ENCODE measurements at places on chromosomes 12 and 14.

GRCh38 chr14:89564286-89564957 is 147.4 kb upstream of the FOXN3 start:
- H3K36me3 ChIP-seq, result no peaks in the 10 kb centered on the region
- H3K4me3 ChIP-seq, result no peak overlapping the region
- H3K27me3 ChIP-seq, result no peaks in the 10 kb centered on the region
- no peak overlapping the region for H3K27ac ChIP-seq

- no peak overlapping the region for H3K4me3 ChIP-seq
- H3K27ac ChIP-seq, result no peak overlapping the region
- H3K4me1 ChIP-seq, result peaks cover 19% of the 10 kb centered on the region
- no peak for DNase-seq
- no peaks in the 10 kb centered on the region for H3K27me3 ChIP-seq
- H3K36me3 ChIP-seq, result peaks cover 68% of the 10 kb centered on the region
Measured at GRCh38 chr14:23129759-23130316, 10.8 kb upstream of the CEBPE start.

- no peaks in the 10 kb centered on the region for H3K27me3 ChIP-seq
- peaks cover 48% of the 10 kb centered on the region for H3K4me1 ChIP-seq
- H3K4me3 ChIP-seq, result no peak overlapping the region
- DNase-seq, result no peak
- H3K36me3 ChIP-seq, result no peaks in the 10 kb centered on the region
- no peak overlapping the region for H3K27ac ChIP-seq
Measured at GRCh38 chr12:116116650-116117424, 160.7 kb downstream of the MED13L start.

DNA sequence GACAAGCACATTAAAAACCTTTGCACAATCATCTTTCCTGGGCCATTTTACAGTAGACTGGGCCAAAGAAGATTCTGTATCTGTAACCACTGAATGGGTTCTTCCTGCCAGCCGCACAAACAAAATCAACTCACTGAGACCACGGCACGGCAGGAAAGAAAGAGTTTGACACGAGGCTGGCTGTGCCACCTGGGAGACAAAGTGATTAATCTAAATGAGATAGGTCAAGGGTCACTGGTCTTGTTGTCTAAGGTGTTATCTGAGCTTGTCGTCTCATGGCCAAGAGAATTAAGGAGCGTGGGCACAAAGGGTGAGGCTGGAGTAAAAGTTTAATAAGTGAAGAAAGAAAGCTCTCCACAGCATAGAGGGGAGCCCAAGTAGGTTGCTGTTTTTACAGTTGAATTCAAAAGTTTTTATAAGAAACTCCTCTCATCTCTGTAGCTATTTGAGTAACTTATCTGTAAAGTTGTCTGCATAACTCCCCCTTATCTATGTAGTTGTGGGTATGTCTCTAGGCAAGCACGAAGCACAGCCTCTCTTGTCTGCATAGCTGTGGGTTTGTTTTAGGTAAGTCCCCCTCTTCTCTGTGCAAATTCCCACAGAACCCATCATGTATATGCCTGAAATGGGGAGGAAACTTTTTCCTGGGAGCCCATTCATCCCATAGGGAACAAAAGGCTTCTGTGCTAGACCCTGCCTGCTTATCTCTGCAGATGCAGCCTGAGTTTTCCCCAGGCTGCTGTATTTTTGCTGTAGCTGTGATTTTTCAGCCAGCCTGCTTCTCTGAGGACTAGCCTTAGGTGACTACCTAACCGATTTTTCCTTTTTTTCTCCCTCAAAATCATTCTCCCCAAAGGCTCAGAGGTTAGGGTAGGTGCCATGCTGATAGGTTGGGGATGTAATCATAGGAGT is 1314.6 kb upstream of the TMEM132C start:
- H3K27me3 ChIP-seq, result no peaks in the 10 kb centered on the region
- no peak for DNase-seq
- H3K27ac ChIP-seq, result no peak overlapping the region
- no peak overlapping the region for H3K4me3 ChIP-seq

DNA sequence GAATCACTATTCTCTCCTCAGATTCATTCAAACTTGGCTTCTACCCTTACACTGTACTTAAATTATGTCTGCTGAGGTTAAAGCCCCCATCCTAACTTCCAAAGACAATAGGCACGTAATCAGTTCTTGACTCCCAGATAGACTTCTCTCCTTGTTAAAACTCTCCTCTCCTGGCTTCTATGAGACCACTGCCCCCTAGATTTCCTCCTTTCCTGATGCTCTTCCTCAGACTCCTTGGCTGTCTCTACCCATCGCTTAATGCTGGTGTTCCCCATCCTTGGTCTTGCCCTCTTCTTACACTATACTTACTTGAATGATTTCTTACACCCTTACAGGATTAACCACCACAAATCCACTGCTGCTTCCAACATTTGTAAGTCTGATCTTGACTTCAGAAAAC is 32.8 kb downstream of the TC2N start:
- no peaks in the 10 kb centered on the region for H3K36me3 ChIP-seq
- H3K4me3 ChIP-seq, result peak overlapping the region; percentile 92
- no peaks in the 10 kb centered on the region for H3K27me3 ChIP-seq
- H3K27ac ChIP-seq, result peak overlapping the region; percentile 12

GRCh38 chr12:98296462-98297079 is 218.8 kb upstream of the TMPO start:
- H3K27me3 ChIP-seq, result no peaks in the 10 kb centered on the region
- no peaks in the 10 kb centered on the region for H3K36me3 ChIP-seq
- H3K27ac ChIP-seq, result no peak overlapping the region
- no peak for DNase-seq
- H3K4me3 ChIP-seq, result no peak overlapping the region
- H3K4me1 ChIP-seq, result no peaks in the 10 kb centered on the region

DNA sequence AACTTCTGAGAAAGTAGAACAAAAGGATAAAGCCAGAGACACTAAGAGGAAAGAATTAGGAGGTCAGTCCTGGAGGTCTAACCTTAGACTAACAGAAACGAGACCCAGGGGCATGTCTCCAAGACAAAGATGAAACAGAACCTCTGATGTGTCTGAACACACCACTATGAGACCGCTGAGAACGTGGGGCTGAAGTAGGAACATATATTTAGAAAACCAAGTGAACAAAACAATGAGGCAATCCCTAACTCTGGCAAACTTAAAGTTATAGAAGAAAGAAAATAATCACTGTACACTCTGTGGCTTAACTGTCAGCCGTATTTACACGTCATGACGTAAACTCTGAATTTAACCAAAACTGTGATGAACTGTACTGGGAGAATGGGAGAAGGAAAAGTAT is 17.9 kb downstream of the KCTD10 start:
- H3K27me3 ChIP-seq, result no peaks in the 10 kb centered on the region
- no peak for DNase-seq
- peaks cover 37% of the 10 kb centered on the region for H3K36me3 ChIP-seq

DNA sequence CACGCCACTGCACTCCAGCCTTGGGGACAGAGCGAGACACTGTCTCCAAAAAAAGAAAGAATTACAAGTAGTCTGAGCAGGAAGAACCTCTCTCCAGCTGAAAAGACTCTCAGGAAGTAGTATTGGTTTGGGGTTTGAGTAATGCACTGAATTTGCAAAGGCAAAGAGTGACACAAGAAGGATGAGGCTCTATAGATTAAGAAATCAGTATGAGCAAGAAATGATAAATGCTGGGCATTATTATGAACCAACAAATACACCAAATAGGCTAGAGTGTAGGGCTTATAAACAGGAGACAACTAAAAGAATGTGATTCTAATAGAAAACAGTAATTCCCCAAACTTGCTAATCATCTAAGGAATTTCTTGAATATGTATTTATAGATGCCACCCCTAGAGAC is 2.6 kb upstream of the SLC35E3 start:
- DNase-seq, result no peak
- no peak overlapping the region for H3K27ac ChIP-seq
- H3K4me3 ChIP-seq, result no peak overlapping the region
- no peaks in the 10 kb centered on the region for H3K27me3 ChIP-seq
- peaks cover 17% of the 10 kb centered on the region for H3K36me3 ChIP-seq

DNA sequence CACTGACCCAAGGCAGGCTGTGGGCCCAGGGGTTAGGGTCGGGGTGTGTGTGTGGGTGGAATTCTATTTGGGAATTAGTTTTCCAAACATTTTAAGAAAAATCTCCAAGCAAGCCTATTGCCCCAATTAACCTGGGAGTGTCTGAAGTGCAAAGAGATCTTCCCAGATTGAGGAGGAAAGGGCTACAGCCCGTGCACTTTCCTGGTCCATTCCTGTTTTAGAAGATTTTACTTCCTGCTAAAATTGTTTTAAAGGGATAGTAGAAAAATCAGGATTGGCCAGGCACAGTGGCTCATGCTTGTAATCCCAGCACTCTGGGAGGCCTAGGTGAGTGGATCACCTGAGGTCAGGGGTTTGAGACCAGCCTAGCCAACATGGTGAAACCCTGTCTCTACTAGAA is 5.3 kb downstream of the DCTN2 start:
- H3K4me3 ChIP-seq, result no peak overlapping the region
- peak; percentile 17 for DNase-seq

DNA sequence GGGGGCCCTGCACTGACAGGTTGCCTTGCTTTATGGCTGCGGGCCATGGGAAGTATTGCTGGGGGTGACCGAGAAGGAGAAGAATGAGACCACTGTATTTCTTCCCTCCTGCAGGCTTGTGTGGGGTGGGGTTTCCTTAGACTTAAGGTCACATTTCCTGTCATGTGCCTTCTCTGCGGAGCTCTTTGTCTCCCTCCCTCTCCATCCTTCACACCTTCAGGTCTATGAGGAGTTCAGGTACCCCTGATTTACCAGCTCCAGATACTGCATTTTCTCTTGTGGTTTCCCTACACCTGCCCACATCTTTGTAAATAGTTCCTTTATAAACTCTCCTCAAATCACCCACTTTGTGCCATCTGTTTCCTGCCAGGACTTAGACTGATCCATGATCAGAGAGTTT is 3.6 kb downstream of the FNTB start:
- no peaks in the 10 kb centered on the region for H3K27me3 ChIP-seq
- no peak overlapping the region for H3K27ac ChIP-seq
- H3K4me3 ChIP-seq, result no peak overlapping the region
- no peaks in the 10 kb centered on the region for H3K36me3 ChIP-seq
- peaks cover 12% of the 10 kb centered on the region for H3K4me1 ChIP-seq
